Stimulated activated CD4-positive, alpha-beta T cell treated with anti-CD3 and anti-CD28 coated beads, Interleukin-1b, Interleukin-23, amount 100 ng/mL, for 1 hour (primary cell): ENCODE measurements at places on chromosomes 12 and 14.

- no peak for DNase-seq
Measured at GRCh38 chr12:115132145-115132544, 448.2 kb upstream of the TBX3 start.

GRCh38 chr12:80935111-80935510 is 2.6 kb downstream of the LIN7A start:
- DNase-seq = no peak

DNA sequence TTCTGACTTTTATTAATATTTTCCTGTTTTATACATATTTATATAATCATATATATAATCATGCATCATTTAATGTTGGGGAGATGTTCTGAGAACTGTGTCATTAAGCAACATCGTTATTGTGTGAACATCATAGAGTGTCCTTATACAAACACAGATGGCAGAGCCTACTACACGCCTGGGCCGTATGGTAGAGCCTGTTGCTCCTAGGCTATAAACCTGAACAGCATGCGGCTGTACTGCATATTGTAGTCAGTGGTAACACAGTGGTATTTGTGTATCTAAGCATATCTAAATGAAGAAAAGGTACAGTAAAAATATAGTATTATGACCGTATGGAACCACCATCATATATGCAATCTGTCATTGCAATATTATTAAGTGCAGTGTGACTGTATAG is 44.7 kb upstream of the BCL7A start:
- no peak for DNase-seq

DNA sequence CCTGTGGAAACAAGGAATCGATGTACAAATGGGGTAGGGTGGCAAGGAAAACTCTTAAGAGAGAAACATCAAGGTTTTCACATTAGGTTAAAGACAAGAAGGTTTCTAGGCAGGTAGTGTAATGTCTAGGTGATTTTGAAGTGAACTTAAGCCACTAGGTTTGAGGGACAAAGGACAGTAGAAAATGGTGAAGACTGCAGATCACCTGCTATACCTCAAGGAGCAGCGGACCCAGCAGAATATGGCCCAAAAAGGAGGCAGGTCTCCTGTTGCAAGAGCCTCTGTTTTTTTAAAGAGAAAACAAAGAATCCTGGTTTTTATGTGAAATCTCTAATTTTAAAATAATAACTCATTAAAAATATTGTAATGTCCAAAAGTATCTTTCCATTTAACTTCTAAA is 178.1 kb downstream of the ACSS3 start:
- no peak for DNase-seq

DNA sequence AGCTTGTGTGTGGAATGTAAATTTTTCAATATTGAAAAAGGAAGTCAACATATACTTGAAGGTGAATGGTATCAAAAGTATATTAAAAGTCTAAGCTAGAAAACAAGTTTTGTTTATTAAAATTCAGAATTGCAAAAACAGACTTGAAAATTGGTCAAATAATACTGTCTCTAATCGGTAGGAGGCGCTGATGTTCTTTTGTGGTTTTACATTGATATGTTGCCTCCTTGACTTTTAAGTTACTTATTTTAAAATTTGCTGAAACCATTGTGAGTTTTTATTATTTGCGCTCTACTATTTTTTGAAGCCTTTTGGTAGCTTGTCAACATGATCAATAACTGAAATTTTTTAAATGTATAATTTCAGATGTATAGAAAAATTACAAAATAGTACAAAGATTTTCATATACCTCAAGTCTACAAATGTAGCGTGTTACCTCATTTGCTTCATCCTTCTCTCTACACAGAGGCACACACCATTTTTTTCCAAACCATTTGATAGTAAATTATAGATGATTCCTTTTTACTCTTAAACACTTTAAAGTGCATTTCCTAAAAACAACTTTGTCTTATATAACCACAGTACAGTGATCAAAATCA is 6.9 kb downstream of the RTRAF start:
- no peak for DNase-seq

- no peak for DNase-seq
Measured at GRCh38 chr12:120402217-120402616, 33.3 kb upstream of the MSI1 start.

GRCh38 chr14:87131879-87132278 is 861.1 kb downstream of the GALC start:
- DNase-seq = no peak

DNA sequence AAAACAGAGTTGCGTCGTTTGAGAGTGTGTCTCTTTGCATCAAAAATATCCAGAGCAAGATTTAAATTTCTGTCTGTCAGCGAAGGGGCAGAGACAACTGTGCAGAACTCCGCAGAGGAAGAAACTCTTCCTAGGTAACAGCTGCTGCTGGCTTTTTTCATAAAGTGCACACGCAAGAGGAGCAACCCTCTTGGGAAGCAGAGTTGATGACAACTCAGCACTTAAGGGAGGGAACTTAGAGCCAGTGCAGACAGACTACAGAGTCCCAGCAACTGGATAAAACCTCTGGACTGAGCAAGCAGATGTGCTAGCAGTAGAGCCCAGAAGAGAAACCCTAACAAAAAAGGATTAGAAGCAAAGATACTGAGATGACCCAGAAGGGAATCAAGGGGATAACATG is 337.1 kb downstream of the PCNX1 start:
- no peak for DNase-seq

DNA sequence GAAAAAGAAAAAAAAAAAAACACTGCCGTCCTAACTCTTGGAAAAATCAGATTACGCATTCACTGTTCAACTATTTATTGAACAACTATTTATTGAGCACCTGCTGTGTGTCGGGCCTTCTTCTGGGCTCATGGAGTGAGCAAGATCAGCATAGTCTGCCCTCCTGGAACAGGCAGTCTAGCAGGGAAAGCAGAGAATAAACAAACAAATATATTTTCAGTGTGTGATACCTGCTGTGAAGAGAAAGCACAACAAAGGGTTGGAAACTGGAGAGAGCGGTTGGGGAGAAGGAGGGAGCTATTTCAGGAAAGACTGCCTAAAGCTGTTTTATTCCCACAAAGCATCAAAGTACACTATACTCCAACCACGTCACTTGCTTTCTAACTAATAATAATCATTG is 10.8 kb downstream of the PROX2 start:
- no peak for DNase-seq

- no peak for DNase-seq
Measured at GRCh38 chr12:128047266-128048060, 219.5 kb upstream of the TMEM132C start.

DNA sequence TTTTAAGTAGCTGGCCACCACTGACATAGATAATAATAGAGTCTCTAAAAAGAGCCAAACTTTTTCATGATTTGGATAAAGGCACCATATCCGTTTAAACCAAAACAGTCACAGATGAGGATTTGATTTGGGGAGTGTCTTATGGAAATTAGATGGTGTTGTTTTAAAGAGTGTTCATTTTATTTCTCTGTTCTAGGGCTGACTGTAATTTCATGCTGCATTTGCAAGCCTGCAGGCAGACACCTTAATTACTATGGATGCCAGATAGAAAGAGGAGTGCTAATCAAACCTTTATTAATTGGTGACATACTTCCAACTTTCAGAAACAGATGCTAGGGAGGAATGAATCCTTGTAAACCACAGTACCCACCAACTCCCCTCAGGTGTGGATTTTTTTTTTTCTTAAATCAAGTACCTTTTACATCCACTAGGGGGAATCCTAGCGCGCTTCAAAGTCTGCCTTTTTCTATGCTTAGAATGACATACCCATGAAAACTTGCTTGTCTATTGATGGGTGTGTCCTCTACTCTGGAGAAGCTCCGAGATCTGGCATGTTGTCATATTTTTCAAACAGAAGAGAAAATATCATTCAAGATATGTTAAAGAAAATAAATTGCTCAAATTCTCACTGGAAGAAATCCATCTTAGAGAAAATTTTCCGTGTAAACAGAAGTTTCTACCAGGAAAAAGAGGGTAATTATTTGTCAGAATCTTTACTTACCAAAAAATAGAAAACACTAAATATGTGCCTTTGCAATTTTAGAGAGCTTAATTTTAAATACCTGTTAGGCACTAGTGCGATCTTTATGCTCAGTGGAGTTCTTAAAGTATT is 14.2 kb upstream of the PLXNC1 start:
- DNase-seq = no peak

- no peak for DNase-seq
Measured at GRCh38 chr12:49025463-49025862, 6.9 kb upstream of the PRKAG1 start.

- no peak for DNase-seq
Measured at GRCh38 chr12:113022563-113023297, 33.8 kb upstream of the DTX1 start.

DNA sequence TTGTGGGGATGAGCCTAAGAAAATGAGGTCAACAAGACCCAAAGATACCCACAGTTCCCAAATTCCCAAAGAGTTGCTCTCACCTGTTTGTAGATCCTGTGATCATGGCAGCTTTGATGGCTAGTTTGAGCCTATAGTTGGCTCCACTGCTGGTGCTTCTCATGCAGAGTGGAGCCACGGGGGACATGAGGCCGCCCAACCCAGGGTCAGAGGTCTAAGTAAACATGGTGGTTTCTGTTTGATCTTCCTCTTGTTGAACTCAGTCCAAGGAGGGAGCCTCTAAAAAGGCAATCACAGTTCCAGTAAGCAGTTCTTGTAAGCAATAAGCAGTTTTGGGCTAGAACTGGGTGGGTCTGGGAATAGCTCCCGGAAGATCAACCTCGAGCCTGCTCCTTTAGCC is 125.6 kb upstream of the DHRS4 start:
- DNase-seq = no peak

GRCh38 chr12:52566847-52567291 is 6.8 kb downstream of the KRT74 start:
- DNase-seq = no peak

DNA sequence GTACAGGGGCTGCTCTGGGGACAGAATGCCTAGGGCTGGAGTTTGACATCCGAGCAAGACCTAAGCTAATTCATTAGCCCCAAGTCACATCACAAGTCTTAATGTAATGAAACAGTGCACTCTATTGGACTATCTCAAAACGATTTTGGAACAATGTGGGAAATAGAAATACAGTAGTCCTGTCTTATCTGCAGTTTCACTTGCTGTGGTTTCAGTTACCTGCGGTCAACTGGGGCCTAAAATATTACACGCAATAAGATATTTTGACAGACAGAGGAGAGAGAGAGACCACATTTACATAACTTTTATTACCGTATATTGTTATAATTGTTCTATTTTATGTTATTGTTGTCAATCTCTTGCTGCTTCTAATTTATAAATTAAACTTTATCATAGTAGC is 21.1 kb downstream of the MOAP1 start:
- no peak for DNase-seq

GRCh38 chr14:67239582-67239981 is 1.7 kb upstream of the PALS1 start:
- no peak for DNase-seq

DNA sequence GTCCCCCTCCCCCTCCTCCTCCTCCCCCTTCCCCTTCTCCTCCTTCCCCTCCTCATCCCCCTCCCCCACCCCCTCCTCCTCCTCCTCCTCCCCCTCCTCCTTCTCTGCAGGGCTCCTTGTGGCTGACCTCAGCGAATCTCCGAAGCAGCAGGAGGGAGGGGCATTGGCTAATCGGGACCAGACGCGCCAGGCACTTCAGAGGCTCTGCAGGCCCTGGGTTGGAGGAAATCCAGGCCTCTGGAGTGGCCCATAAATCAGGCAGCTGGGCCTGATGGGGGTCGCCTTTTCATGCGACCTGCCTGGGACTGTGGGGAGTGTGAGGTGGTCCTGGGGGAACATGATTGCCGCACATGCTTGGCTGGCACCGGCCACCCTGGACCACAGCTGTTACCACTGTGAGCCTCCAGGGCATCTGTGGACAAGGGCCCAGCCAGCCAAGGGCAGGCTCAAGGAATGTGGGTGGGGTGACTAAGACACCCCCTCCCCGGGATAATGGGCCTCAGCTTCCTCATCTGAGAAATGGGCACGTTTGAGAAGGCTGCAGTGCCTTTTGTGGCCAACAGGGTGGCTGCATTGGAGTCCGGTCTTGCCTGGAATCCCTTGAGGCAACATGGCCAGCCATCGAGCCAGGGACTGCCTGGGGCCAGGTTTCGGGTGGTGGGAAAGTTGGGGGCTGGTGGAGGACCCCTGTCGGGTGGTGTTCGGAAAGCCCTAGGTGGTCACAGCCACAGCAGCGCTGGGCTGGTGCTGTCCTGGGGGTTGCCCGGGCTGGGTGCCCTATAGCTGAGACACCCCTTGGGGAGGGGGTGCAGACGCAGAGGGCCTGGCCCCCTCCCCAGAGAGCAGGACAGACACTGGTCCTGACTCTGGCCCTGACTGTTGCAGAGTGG is 12.0 kb downstream of the KIF26A start:
- DNase-seq = no peak

DNA sequence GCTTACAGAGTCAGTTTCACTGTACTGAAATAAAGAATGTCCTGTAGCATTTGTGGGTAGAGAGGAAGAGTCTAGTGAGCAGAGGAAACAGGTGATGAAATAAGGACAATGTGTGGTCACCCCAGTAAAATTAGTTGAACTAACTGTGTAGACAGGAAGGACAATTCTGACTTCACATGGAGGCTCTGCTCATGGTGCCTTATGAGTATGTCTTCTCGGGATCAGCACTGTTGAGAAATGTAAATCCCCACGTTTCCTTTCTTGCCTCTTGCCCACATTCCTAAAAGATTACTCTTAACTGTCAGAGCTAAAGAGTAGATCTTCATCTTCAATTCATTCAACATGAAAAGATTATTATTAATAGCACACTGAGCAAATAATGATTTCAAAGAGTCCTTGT is 113.2 kb upstream of the FLRT2 start:
- DNase-seq = no peak

DNA sequence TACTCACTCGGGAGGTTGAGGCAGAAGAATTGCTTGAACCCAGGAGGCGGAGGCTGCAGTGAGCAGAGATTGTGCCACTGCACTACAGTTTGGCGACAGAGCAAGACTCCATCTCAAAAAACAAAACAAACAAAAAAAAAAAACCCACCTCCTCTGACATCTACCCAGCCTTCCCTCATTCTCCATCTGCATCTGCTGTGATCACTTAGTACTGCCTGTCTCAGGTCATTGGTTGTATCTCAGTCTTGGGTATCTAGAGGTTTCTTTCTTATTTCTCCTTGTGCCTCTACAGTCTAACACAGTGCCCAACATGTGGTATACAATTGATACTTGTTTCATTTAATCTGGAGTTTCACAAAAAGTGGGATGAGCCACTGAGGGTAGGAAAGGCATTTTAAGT is 5.3 kb downstream of the LTBP2 start:
- no peak for DNase-seq

DNA sequence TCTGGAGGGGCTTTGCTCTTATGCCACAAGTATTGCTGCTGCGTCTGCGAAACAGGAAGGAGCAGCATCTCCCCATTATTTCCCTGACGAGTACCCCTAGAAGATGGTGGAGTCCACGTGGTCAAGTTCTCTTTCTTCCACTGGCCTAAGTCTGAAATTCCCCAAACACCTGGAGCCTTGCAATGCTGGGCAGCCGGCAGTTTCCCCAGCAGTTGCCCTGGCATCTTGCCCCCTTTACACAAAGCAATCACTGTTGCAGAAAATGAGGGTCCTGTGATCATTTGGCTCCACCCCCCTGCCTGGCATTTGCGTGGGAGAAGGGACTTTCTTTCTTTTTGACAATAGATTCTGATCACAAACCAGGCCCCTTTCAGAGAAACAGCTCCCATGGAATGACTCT is 56.9 kb downstream of the FOS start:
- no peak for DNase-seq
